Right renal pelvis (tissue), 4 donors: ENCODE measurements at places on chromosomes 5 and 9.

GRCh38 chr9:81521892-81522291, 167.5 kb downstream of the TLE1 start:
- no peak for DNase-seq

DNA sequence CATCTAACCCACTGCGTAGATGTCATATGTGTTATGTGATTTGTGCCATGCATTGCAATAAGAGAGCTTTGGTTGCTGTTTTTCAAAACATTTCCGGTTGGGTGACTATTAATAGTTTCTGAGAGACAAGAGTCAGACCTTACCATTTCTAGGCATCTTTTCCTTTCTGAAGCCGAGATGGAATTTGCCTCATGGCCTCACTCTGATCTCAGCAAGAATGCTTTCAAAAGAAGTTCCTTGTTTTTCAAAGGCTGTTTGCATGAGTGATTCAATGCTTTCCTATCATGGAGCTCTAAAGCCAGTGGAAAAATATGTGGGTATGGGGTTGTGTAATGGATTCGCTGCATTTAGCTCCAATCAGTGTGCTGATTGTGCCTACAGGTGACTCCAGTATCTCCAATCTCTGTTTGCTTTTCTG, 203.1 kb upstream of the PPP1R2B start:
- no peak for DNase-seq

GRCh38 chr5:110752953-110753352, 14.1 kb downstream of the SLC25A46 start:
- DNase-seq: no peak

DNA sequence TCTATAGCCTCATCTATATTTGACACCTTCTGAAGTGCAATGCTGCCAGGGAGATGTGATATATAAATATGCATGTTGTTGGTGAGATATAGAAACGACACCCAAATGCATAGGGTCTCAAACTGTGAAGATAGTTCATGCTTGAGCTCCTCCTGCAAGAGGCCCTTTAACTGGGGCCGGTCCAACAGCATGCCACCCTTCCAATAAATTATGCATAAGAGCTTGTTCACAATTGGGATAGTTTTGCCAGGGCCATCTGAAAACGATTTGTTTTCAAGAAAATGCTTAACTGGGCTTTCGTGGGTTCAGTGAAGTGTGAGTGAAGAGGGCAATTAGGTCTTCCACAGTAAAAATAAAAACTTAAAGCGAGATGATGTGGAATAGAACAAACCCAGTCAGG, 424.2 kb upstream of the WWC1 start:
- DNase-seq: no peak

DNA sequence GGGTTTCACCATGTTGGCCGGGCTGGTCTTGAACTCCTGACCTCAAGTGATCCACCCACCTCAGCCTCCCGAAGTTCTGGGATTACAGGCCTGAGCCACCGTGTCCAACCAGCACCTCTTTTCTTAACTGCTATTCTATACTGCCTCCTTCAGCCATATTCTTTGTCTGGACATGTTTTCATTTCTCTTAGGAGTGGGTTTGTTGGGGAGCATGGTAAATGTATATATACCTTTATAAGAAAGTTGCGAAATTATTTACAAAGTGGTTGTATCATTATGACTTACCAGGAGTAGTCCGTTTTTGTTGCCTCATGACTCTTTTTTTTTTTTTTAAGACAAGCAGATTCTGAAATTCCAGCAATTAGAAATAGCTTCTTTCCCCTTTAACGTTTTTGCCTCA, 38.7 kb downstream of the CDC42SE2 start:
- DNase-seq: no peak

DNA sequence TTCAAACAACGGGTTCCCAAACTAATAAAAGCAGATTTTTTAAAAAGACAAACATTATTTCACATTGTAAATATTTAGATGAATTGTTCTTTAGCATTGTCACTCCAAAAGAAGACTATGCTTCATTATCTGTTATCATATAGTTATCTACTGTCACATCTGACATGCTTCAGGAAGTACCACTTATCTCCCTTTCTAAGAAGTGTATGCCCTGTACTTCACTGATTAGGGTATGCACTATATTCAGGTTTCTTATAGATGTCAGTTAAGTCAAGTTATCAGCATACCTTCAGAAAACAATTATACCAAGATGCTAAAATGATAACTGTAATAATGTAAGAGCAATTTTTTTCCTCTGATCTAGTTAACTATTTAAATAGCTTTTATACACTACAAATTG, 40.4 kb downstream of the LMBRD2 start:
- no peak for DNase-seq

DNA sequence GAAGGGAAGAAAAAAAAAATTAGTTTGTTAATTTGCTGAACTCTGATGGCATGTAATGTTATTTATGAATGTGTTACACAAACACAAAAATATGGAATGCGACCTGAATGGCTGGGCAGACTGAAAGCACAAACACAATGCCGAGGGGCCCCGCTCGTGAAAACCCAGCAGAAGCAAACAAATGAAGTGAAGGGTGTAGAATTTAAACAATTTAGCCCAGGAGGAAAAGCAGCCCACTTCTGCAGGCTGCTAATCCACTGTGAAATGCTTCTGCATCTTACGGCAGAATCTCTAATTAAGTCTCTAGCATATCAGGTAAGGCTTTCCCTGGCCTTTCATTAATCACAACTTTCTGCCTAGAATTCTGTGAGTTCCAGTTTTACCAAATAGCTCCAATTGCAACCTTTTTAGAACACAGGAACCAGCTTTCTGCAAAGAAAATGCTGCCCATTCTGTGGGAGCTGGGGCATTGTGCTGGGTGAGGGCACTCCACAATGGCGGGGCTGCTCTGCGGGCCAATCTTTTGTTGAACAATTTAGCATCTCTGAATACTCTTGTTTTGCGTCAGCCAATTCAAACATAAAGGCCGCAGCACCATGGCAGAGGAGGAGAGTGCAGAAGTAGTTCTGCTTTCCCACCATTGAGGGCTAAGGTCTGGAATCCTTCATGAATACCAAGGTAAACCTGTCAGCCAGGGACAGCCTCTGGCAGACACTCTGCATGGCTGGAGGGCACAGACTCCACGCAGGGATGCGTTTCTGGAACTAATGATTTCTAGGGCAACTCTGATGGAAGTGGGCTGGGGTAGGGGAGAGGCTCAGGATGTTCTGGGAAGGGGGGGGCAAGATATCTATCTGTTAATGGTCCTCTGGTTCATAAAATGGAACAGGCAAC, 66.4 kb downstream of the PTCH1 start:
- DNase-seq: no peak

DNA sequence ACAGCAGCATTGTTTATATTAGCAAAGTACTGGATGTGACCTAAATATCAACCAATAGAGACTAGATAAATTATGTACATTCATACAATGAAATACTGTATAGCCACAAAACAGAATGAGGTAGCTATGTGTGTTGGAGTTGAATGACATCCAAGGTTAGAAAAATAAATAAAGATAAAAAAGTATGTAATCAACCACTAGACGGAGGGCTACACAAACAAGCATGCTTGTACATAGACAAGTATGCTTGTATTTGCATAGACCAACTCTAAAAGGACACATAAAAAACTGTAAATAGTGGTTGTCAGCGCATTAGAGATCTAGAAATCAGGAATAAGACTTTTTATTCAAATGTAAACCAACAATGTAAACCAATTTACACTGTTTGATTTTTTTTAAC, 3.0 kb downstream of the FEM1C start:
- DNase-seq: no peak

DNA sequence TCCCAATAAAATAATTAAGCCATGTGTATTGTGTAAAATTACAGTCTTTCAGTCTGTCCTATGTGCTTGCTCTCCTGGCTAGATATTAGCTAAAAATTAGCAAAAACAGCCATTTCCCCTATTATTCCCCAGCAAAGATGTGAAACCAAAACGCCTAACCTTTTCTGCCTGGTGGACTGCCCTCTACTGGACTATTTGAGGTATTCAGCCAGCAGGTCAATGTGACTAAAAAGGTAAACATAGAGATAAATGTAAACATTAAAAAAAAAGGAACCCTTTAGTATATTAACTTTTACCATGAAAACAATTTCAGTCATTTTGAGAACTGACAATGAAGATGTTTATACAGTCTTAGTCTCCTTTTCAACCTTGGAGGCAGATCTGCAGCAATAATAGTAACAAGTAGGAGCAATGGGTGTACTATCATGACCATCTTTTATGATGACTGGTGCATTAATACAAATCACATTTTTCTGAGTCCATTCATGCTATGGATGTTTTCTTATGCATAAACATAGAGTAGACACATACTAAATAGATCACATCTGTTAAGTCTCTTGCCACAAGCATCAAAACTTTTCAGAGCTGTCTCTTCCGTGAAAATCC, 10.1 kb downstream of the ATG12 start:
- no peak for DNase-seq

GRCh38 chr9:133402689-133403088, 15.1 kb downstream of the REXO4 start:
- no peak for DNase-seq

GRCh38 chr9:123373946-123374345, 17.9 kb downstream of the CRB2 start:
- no peak for DNase-seq

- DNase-seq: no peak
Measured at GRCh38 chr9:124216474-124217176, 41.1 kb upstream of the NEK6 start.

GRCh38 chr5:149228618-149229297, 42.9 kb upstream of the AFAP1L1 start:
- no peak for DNase-seq

- DNase-seq: no peak
Measured at GRCh38 chr9:71608021-71608420, 160.3 kb downstream of the CEMIP2 start.

DNA sequence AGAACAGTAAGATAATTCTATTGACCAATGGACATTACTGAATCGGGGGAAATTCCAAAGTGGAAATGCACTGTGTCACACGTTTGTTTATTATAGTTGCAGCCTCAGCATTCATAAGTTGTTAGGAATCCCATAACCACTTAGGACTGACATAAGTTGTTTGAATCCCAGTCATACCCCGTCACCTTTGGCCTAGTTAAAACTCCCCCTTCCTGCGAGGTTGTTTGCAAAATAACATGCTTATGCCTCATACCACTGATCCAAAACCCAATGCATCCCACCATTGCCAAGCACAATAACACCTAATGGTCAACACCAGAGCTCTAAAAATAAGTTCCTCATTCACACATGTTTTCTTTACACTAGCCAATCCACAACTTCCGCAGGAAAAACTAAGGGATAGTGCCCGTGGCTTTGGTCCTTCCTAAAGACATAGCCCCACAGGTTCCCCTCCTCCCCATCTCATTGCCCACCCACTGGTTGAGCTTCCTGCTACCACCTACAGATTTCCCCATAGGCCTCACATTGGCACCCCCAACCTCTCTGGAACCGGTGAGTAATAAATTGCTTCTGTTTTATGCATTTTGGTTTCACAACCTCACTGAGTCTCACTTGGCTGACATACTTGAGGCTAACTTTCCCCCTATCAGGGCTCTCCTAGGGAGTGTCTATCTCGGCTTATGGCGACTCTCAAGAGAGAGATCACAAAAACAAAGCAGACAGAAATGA, 42.3 kb upstream of the MUSK start:
- DNase-seq: no peak

DNA sequence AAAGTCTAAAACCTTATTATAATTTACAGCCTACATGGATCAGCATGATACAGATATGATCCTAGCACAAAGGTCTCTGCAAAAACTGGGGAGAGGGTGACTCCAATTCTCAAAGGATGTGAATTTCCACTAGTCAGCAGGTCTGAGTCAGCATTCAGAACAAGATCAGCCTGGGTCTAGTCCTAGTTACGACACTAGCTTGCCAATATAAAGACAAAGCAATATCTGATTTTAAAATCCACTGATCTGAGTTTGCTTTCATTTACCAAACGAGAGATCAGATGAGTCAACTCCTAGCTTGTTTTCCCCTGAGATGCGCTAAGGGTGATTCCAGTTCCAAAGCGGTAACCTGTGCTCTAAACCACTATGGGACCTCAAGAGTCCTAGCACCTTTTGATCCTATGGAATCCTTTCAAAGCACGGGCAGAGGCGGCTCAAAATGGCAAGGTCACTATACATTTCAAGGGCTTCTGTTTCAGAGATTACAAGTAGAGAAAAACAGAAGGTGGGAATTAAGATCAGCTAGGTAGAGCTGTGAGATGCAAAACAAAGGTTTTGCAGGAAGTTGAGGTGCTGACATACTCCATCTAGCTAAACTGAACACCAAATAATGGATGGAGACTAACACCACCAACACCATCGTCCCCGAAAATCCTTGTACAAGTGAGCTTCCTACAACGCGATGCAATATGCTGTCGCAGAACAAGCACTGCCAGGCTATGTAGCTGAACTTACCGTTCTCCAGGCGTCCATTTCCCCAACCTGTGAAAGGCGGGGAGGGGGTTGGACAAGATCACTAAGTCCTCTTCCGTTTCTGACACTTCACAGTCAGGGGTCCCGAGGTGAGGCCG, 906 bp downstream of the SLC25A51 start:
- DNase-seq: no peak

GRCh38 chr9:11962327-11962726, 730.9 kb upstream of the TYRP1 start:
- no peak for DNase-seq

- no peak for DNase-seq
Measured at GRCh38 chr9:106783121-106783520, 79.8 kb upstream of the ZNF462 start.

GRCh38 chr5:90915393-90915792, 356.8 kb downstream of the ADGRV1 start:
- no peak for DNase-seq

DNA sequence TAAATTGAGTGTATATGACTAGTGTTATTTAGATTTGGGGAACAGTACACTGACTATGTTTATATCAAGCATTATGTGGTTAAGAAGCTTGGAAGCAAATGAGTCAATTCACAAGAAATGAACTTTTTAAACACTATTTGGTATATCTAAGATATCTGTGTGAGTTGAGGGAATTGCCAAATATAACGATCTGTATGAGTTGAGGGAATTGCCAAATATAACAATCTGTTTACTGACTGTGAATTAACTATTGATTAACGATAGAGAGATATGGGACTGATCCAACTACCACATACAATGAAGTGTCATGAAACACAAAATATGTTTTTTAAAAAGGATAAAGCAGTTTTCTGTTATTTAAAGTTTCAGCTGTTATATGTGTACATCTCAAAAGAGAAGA, 301.4 kb downstream of the TENT4A start:
- DNase-seq: no peak

- no peak for DNase-seq
Measured at GRCh38 chr9:34796924-34797323, 87.0 kb upstream of the CCL21 start.

GRCh38 chr5:169801324-169801777, 164.3 kb downstream of the DOCK2 start:
- DNase-seq: no peak
